ENCODE measurements at places on chromosomes 16 and 17.

DNA sequence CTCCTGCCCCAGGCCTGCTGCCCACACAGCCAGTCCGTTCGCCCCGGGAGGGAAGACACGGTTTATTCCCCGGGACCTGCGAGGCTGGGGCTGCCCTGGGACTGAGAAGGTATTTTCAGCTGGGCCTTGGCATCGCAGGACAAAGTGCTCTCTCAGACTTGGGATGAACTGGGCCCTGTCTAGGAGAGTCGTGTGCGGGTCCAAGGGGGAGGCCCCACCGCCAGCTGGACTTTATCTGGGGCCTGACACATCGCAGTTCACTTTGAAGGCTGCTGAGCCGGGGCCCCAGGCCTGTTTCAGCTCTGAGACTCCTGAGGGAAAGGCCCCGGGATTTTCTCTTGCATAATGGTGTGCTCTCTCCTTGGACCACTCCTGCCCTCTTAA lies 6.8 kb downstream of the CRISPLD2 start:
- DNase-seq = peak; percentile 80

DNA sequence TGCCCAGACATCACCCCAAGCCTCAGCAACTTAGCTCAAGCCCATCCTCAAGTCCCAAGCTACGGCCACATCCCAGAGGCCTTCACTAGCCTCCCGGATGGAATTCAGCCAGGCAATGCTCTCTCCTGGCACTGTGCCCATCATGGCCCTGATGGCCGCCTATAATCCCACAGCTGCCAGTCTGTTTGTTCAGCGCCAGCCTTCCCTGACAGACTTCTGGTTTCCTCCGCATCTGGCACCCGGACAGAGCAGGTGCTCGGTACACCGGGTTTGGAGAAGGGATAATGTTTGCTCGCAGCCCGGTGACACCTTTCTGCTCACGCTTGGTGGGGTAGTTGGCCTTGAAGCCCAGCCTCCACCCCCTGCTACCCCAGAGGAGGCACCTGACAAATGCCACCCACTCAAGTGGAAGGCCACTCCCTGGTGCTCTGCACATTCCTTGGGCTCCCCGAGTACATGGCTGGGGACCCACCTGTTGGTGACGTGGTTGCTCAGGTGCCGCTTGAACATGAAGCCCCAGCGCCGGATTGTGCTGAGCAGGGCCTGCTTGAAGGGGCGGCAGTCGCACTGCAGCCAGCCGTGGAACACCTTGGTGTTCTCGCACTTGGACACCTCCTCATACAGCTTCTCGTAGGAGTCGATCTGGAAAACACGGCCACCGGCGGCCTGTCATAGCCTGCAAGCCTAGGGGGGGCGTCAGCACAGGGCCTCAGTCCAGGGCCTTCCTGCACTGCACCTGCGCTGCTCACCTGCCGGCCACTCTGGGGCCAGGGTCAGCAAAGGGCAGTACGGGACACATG lies 47.1 kb downstream of the DNAH17 start:
- DNase-seq = no peak

DNA sequence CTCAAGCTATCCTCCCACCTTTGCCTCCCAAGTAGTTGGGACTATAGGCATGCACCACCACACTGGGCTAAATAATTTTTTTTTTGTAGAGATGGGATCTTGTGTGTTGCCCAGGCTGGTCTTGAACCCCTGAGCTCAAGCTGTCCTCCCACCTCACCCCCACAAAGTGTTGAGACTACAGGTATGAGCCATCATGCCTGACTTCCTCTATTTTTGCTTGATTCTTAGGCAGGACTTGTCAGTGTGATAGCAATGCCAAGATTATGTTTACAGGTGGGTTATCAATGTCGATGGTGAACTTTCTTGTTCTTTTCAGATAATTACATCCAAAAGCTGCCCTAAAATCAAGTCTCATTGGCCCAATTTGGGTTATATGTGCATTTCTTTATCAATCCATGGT lies 96.9 kb downstream of the HS3ST4 start:
- DNase-seq = no peak

GRCh38 chr17:49798182-49798581 lies 9.7 kb downstream of the KAT7 start:
- DNase-seq = no peak

- DNase-seq = no peak
These were observed 14.7 kb upstream of the PABPN1L start for GRCh38 chr16:88881007-88881615.
